ENCODE measurements at places on chromosomes 1 and 21.

- DNase-seq: no peak
These were observed 8.4 kb upstream of the TNNI1 start for GRCh38 chr1:201429736-201430501.

DNA sequence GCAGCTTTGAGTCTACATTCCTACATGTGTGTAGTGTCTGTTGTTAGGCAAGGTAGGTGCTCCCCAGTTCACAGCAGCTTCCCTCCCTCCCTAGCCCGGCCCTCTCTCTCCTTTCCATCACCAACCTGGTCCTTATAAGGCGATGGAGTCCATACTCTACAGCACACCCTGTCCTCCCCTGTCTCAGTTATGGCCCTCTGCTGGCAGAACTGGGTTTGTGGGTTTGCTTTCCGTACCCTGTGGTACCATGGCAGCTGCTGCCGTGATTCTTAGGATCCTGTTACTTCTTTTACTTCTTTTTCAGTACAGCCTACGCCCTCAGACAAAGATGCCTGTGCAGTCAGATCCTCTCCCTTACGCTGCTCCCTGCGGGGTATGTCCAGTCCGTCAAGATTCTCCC, 31.7 kb downstream of the AK5 start:
- DNase-seq: peak; percentile 24

GRCh38 chr1:158176399-158176798, 4.3 kb upstream of the CD1D start:
- DNase-seq: no peak

DNA sequence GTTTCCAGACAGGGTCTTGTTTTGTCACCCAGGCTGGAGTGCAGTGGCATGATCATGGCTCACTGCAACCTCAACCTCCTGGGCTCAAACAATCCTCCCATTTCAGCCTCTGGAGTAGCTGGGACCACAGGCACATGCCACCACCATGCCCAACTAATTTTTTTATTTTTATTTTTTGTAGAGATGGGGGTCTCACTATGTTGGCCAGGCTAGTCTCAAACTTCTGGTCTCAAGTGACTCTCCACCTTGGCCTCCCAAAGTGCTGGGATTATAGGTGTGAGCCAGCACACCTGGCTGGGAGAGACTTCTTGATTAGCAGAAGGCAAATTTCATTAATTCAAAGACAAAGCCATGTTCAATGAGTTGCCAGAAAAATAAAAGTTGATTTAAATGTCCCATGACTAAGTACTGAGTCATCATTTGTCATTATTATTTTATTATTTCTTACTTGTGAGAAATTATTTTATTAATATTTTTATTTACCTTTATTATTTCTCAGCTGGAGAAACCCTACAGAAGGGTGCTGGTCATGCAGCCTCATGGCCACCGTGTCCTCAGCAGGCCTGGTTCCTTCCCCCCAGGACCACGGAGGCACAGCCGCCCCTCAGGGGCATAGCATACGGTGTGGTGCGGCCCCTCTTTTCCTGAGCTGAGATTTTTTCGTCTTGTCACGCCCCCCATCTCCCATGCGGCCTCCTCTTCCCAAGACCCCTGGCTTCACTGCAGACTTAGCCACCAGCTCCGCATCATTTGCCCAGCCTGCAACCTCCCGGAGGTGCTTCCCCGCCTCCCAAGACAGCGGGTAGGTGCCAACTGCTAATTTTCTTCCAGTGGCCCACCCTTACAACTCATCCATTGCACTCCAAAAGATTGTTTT, 55.3 kb upstream of the SIM2 start:
- DNase-seq: no peak

DNA sequence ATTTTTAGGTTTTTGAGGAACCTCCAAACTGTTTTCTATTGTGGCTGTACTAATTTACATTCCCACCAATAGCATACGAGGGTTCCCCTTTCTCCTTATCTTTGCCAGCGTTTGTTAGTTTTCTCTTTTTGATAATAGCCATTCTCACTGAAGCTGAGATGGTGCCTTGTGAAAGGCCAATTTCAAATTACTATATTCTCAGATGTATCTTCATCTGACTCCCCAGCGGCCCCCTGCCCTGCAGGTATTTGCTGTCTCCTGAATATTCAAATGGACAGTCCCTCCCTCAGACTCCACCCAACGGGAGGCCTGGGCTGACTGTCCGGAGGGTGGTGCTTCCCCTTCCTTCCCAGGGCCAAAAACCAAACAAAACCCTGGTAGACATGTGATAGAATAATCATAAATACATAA, 33.5 kb upstream of the TARBP1 start:
- DNase-seq: no peak

DNA sequence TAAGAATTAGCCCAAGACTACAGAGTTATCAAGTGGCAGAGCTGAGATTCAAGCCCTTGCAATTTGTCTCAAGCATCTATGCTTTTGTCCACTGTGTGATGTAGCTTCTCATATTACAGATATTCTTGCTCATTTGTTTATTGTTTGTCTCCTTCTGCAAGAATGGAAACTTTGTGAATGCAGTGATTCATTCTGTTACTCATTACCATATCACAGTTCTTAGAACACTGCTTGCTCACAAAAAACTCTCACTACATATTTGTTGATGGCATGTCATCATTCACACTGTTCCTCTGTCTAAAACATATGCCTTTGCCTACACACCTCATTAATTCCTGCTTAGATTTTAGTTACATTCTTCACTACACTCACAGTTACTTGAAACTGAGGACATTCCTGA, 1198.9 kb downstream of the PLA2G4A start:
- peak; percentile 90 for DNase-seq
